ENCODE measurements at places on chromosomes 2 and 18. TPM values are rescaled to one million over a fixed set of nuclear protein-coding genes. Genes with fewer than 3 reads are reported as not detected.

The LINC00305 gene
- total RNA-seq = not detected

The GPC1 gene
- total RNA-seq = 101 TPM

The CD8B2 gene
- not detected for total RNA-seq

The IL1RL1 gene
- total RNA-seq = not detected

The GALNT3 gene
- not detected for total RNA-seq

The INPP4A gene
- total RNA-seq = 16.0 TPM

The NOSTRIN gene
- total RNA-seq = not detected

The ZSWIM2 gene
- total RNA-seq = not detected

The SPP2 gene
- total RNA-seq = not detected

The KCNG3 gene
- total RNA-seq = not detected

The ACOXL gene
- not detected for total RNA-seq

The NYAP2 gene
- total RNA-seq = not detected

The SIX3 gene
- not detected for total RNA-seq

The DTNA gene
- 14.5 TPM for total RNA-seq

- DNase-seq = no peak
These were observed 158.8 kb downstream of the DYM start for GRCh38 chr18:49301608-49302007.

DNA sequence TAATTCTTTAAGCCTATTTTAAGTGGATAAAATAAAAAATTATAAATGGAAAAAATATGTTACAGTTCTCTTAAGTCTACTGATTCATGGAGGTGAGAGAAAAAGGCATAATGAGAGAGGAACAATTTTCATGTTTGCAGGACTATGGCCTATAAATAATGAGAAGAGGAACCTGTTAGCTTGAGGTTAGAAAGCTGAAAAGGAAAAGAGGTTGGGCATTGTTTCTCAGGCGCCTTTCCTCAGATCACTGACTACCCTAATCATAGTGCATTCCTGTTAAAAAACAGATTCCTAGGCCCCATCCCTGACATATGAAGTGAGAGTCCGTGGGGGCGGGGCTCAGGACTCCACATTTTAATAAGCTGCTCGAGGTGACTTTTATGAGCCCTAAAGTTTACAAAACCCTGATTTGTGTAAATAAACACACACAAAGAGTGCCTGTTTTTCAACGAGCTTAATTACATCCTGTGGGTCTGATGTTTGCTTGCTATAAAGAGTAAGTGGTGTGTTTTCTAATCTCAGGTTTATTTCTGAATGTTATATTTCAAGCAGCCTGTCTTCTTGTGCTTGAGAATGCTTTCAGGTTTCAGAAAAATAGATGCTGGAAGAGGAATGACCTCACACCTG is 335.5 kb downstream of the CLIP4 start:
- DNase-seq = no peak

GRCh38 chr2:195820373-195820772 is 163.3 kb downstream of the SLC39A10 start:
- peak; percentile 74 for DNase-seq

DNA sequence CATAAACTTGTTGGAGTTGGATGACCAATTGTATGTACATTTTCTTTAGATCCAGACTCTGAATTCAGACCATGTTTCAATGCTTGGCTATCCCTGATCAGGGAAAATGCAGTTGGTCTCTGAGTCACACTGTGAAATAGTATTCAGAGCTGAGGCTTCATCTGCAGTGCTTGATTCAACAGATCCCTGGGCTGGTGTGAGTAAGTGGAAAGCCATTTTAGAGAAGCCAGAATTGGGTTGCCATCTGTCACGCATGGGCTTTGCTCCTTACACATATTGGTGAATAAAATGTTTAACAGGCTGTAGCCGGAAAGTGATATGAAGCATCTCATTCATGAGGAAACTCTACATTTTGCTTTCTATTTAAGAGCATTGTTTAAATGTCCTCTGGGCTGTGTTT is 50.0 kb upstream of the ACYP2 start:
- peak; percentile 96 for DNase-seq

- no peak for DNase-seq
These were observed 137.8 kb downstream of the BCL2 start for GRCh38 chr18:63181706-63182309.

GRCh38 chr18:71237641-71238040 is 948.8 kb downstream of the SOCS6 start:
- no peak for DNase-seq

DNA sequence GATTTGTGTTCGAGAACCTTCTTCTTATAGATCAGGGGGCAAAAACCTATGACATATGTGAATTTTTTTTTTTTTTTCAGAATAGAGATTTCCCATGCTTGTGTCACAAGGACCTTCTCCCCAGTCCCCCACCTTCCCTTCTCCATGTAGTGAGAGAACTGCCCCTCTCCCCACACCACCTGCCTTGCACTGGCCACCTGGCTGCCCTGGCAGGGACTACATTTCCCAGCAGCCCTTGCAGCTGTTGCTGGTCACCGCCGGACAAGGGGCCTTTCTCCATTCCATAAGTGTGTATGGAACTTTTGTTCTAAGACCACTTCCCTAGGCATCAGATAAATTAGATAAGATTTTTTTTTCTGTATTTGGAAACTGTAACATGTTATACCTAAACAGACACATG is 22.2 kb downstream of the MBP start:
- DNase-seq = no peak

- DNase-seq = no peak
These were observed 66.5 kb upstream of the TMEM200C start for GRCh38 chr18:5961828-5962150.

GRCh38 chr18:63470751-63471150 is 6.0 kb upstream of the SERPINB5 start:
- DNase-seq = no peak

- DNase-seq = no peak
These were observed 264.4 kb downstream of the AFF3 start for GRCh38 chr2:99877963-99878362.

DNA sequence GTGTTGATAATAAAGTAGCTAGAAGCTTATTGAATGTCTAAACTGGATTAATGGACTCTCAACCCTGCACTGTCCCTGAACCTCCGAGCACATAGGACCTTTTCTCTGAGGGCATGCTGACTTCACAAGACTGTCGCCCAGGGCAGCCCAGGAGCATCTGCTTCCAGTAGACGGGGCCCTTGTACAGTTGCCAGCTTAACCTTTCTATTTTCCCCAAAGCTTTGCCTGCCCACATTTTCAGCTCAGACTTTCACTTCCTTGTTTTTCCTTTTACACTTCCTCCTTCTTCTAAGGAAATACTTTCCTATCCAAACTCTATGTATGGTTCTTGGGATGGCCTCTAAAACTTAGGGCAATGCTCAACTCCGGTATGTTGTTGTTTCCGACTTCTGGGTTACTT is 1.3 kb downstream of the VWA3B start:
- no peak for DNase-seq

DNA sequence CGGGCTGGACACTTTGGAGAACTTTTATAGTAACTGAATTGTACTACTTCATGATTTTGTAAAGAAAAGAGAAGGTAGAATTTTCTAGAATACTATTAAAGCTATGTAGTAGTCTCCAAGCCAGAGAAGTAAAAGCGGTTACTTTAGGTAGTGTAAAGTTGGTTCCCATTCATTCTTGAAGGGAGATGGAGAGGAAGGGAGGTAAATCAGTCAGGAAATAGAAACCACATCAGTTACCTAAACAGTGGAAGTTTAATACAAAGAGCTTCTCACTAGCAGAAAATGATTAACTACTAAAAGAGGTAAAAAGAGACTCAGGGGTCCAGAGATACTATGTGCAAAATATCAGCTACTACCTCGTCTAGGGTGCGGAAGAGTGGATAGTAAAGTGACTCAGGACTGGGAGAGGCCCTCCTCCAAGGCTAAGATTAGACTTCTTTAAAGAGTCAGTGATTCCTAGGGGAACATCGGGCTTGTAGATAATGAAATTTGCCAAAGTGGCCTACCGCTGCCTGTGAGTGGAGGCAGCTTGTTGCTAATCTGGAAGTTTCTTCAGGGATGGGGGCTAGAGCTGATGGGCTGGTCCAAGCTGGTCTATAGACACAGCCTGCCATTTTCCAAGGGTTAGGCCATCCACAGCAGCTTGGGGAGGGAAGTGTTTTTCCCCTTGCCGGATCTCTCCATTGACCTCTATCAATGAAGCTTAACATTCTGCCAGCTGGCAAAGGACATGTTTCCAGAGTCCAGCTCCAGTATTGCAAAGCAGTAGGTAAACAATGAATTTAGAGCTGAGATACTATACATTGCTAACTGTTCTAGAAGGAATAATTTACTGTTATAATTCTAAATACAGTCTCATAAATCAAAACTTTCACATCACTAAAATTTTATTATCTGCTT is 246.4 kb upstream of the BOD1L2 start:
- no peak for DNase-seq

- peak; percentile 22 for DNase-seq
These were observed 80.5 kb downstream of the AAK1 start for GRCh38 chr2:69563021-69563420.

DNA sequence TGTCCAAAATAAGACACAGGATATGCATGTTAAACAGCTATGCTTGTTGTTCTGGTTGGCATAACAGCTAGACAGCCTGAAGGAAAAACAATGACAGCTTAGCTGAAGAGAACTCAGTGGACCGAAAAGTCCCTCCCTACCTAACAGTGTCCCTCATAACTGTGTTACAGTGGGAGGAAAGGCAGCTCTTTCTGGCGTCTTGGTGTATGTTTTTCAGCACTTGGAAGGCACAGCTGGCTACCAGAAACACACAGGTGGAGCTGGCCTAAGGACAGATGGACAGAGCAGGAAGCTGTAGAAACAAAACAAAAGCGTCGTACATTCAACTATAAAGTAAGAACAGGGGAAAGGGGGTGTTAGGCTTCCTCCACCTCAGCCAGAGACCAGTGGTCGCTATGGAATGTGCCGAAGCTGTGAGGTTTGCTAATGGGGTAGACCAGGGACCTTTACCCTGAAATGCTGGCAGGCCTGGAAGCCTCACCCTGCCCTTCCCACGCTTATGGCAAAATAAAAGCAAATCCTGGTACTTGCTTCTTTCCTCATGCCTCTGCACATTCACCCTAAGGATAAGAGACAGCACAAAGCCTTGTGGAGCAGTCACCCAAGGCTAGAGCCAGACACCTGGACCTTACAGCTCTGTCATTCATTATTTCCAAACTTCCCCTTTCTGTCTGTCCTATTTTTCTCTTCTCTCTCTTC is 103.5 kb upstream of the TRIB2 start:
- DNase-seq = no peak

- DNase-seq = no peak
These were observed 84.2 kb upstream of the SEC11C start for GRCh38 chr18:59055345-59056032.

GRCh38 chr2:135925571-135925970 is 49.3 kb upstream of the MCM6 start:
- DNase-seq = peak; percentile 34

DNA sequence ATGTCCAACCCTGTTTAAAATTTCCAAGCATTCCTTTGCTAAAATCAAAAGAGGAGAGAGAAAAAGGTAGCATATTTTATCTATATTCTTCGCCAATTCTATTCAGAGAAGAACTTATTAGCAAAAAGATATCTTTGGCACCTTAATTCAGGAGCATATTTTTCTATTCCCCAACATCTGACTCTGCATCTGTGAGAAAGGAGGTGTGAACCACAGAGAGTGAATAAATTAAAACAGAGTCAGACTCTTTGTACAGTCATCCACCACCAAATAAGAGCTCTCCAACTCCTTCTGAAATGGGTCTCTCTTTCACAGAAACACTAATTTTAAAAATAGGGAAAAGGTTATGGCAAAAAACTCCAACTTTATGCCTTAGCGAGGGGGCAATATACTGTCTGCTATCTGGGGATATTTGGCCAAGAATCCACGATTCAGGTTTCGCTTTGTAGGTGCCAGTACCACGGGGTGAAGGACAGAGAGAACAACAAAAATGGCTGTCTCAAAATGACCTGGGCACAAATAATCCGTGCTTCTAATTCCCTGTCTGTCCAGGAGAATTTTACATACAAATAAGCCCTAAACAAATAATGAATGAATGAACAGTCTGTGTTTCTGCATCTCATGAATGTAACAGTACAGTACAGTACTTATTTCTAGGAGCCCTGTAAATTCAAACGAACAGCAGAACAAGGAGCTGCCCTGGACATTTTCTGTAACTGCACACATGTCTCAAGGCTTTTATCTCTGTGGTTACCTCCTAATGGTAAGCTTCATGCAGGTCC is 43.4 kb downstream of the EPB41L3 start:
- no peak for DNase-seq

DNA sequence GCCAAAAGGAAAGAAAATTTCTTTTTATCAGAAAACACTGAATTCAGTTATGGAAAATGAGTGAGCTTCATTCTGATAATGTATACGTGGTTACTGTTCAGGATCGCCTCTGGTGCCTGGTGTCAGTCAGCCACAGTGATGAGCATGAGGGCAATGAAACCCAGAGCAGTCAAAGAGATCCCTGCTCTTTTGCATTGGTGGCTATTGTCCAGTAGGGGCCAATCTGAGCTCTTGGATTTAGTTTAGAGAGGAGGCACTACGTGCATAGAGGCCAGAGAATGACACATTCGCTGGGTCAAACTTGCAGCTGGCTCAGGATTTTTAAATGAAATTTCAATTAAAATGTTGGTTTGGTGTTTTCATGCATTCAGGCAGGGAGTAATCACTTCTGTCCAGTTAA is 522.9 kb downstream of the TMEM182 start:
- no peak for DNase-seq

DNA sequence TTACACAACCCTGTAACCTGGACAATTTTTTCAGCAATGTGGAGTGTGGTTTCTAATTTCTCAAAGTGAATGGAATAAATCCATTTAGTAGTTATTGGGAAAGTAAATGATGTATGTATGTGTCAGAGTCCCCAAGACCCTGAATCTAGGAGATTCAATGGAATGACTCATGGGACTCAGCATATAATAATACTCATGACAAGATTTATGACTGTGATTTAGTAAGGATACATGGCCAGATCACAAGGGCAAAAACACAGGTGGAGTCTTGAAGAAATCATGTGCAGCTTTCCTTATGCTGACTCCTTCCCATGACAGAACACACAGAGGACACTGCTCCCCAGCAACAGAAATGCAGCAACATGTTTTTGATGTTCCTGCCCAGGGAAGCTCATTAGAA is 1877.7 kb upstream of the LRRTM1 start:
- no peak for DNase-seq

- DNase-seq = no peak
These were observed 99.0 kb upstream of the MCFD2 start for GRCh38 chr2:47014564-47015051.

- no peak for DNase-seq
These were observed at the start of gene ASIC4 for GRCh38 chr2:219514196-219514761. TSS of gene ASIC4 (plus strand) at chr2:219514482. CDS start at chr2:219514725, 243 bp downstream.

DNA sequence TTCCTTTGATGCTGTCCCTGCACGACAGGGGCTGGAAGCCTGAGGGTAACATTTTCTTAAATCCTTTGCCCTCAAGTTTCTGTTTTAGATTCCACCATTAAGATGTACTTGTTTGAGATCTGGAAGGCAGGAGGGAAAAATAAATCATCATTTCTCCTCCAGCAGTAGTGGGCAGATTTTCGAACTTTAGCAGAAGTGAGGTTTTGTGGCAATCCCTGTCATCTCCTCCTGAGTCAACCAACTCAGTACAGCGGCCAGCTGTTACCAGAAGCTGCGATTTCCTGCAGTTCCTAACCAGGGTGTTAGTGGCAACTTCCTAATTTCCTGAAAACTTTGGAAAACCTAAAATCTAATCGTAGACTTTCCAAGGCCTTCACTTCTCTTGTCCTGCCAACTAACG is 517.2 kb upstream of the ACVR2A start:
- peak; percentile 62 for DNase-seq

- DNase-seq = no peak
These were observed 1.3 kb upstream of the HOXD4 start for GRCh38 chr2:176149939-176150583.

- peak; percentile 83 for DNase-seq
These were observed 342.8 kb downstream of the DYSF start for GRCh38 chr2:71796174-71796593.
